ENCODE measurements at places on chromosomes 2 and 18.
A peak's percentile ranks its signal among the peaks of the same experiment; 100 is the strongest.

- DNase-seq = no peak
Observed at GRCh38 chr2:46612675-46613074, 133.3 kb downstream of the TMEM247 start.

- no peak for DNase-seq
Observed at GRCh38 chr2:217913436-217913835, 89.4 kb downstream of the TNS1 start.

- peak; percentile 26 for DNase-seq
Observed at GRCh38 chr2:232420463-232421188, 14.0 kb downstream of the ALPG start.

- no peak for DNase-seq
Observed at GRCh38 chr2:190367091-190367490, 23.7 kb downstream of the INPP1 start.

- no peak for DNase-seq
Observed at GRCh38 chr2:100012561-100012960, 129.8 kb downstream of the AFF3 start.

Measured in activated naive CD4-positive, alpha-beta T cell treated with anti-CD3 and anti-CD28 coated beads, Interleukin-2, amount 50 U/mL, for 16 hours (primary cell).